NCI-H748 treated with DMSO at 0.1 percent for 48 hours (cell line): ENCODE measurements at places on chromosomes 7 and 10.

DNA sequence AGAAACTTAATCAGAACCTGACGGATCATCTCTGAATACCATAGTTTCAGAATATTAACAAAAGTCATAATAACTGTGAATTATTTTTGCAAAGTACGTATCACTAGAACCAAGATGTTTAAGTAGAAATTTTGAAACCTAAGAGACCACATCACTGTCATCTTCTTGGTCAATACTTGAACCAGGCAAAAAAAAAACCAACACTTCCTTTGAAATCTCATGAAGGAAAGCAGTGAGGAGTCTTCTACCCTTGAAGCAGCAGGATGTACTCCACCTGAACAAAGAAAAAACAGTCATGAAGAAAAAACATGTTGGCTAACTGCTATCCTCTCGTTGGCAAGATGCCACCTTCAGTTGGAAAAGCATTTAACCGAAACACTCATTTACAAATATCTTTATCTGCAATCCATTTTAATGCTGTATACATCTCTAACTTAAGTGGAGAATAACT is 82.4 kb downstream of the SRPK2 start:
- no peak for DNase-seq

GRCh38 chr7:106878748-106879439 is 13.8 kb downstream of the PIK3CG start:
- no peak for DNase-seq

- no peak for DNase-seq
Measured at GRCh38 chr7:137345799-137346449, 2.4 kb upstream of the PTN start.

- no peak for DNase-seq
Measured at GRCh38 chr7:1994931-1995330, 237.8 kb downstream of the MAD1L1 start.

GRCh38 chr10:116704926-116705325 is 37.4 kb downstream of the HSPA12A start:
- DNase-seq: no peak

DNA sequence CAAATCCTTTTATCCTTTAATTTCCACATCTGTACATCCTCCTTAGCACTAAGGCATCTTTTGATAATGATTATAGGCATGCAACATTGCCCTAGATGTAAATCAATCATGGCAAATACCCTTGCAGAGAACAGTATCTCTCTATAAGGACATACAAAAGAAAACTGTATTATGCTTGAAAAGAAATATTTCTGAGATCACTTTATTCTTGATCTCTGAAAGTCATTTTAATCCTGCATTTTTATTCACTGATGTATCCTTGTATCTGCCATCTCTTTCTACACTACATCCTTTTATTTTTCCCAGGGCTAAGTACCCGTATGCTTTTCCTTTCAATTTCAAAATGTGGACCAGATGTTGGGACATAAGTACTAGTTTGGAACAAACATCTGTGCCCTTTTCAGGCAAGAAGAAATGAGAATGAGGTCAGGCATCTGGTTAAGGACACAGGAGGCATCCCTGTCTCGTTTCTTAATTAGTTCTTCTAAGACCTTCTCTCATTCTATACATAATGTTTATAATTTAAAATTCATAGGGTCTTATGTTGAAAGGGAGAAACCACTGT is 338.6 kb downstream of the CNTNAP2 start:
- DNase-seq: no peak
